ENCODE measurements at places on chromosomes 7 and 10.

DNA sequence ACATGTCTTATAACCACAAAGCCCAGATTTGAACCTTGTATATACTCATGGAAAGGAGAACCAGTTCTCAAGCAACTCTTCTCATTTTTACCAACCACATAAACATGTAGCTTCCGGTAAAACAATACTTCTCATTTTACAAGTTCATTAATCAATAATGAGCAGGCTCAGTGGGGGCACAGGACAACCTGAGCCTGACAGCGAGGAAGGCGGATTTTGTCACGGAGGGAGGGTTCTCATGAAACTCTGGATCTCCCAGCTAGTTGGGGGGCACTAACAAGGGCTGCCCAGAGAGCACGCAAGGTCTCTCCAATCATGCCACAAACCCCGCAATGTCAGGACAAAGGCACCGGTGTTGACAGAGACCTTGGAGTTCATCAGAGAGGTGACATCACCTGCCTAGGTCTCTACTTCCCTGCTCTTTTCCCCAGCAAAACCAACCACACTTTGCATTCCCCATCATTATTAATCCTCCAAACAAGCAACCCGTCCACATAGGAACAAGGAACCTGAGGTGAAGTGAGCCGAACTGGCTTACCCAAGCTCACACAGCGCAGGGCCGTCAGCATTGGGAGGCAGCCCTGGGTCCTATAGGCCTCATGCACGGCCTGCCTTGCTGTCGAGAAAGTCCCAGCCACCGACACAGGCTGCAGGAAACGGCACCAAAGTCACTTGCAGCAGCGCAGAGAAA, 192.1 kb upstream of the KLF14 start:
- no peak for DNase-seq

DNA sequence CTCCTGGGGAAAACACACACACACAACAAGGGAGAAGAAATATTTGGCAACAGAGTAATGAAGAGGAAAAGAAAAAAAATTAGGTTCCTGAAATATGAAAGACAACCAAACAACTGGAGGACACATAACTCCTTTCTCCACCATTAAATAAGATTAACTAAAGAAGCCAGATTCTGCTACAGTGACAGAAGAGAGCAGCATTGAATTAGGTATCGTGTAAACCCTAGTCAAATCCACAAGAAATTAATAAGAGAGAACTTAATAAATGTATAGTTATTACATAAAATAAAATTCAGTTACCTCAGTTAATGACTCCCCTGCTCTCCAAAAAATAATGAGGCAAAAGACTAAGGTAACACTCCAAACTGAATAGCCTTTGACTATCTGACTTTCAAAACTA, 306.7 kb downstream of the CRPPA start:
- no peak for DNase-seq

DNA sequence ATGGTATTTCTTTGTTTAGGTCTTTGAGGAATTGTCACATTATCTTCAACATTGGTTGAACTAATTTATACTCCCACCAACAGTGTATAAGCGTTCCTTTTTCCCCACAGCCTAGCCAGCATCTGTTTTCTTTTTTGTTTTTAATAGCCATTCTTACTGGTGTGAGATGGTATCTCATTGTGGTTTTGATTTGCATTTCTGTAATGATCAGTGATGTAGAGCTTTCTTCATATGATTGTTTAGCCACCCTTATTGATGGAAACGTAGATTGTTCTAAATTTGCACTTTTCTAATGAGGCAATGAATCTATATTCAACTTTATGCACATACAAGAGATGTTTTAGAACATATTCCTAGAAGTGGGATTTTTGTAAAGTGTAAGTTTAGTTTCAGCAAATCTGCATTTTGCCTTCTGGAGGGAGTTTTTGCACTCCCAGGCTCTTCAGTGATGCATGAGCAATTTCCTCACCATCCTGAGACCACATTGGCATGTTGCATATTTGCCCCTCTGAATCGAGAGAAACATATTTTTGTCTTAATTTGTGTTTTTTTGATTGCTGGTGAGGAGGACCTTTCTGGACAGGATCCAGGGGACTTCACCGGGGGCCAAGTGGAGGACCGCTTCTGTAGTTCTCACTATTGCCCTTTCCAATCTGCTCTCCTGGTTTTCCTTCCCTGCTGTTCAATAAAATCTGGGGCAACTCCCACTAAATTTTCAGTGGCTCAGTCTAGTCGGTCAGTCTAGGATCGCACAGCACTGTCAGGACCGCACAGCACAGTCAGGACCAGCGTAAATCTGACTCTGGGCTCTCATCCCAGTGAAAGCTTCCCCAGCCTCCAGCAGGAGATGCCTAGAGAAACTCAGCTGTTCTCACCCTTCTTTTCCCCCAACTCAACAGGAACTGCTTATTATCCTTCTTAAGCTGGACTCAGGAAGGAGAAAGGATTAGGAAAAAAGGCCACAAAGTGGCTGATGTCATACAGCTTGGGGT, 157.0 kb downstream of the PTPN20 start:
- DNase-seq = no peak

GRCh38 chr10:100519311-100520051, at the start of gene SEC31B:
SEC31B (minus strand) TSS chr10:100519861; CDS start chr10:100516952, 2,909 bp downstream.
- no peak for DNase-seq

DNA sequence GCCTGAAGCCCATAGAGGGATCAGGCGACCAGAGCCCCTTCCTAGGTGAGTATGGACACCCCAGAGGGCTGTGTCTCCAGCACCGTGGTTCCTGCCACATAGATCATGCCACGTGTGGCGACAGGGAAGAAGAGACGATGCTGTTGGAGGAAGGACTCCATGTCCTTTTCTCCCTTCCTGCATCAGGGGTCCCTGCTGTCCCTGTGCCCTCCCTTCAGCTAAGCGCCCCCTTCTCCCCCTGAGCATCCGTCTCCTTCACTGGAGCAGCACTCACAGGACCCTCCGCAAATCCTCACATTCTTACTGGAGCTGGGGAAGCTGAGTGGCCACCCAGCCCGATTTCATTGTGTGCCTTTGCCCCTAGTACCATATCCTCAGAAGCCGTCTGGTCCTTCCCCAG, 85.6 kb upstream of the NPS start:
- no peak for DNase-seq

DNA sequence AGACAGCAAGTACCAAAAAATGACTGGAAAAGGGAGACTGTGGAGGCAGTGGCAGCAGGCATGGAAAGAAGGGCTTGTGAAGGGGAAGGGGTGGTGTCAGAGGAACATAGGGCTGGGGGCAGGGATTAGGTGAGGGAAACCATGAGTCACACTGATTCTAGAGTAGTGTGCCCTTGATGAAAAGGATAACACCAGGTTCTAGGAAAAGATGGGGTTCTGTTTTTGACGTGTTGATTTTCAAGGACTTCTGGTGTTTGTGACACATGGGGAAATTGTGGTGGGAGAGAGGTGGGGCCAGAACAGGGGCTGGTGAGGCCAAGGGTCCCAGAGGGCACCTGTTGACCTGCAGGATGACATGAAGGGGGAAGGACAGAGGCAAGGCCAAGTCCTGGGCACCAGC, 57.1 kb downstream of the FIGNL1 start:
- peak; percentile 32 for DNase-seq

DNA sequence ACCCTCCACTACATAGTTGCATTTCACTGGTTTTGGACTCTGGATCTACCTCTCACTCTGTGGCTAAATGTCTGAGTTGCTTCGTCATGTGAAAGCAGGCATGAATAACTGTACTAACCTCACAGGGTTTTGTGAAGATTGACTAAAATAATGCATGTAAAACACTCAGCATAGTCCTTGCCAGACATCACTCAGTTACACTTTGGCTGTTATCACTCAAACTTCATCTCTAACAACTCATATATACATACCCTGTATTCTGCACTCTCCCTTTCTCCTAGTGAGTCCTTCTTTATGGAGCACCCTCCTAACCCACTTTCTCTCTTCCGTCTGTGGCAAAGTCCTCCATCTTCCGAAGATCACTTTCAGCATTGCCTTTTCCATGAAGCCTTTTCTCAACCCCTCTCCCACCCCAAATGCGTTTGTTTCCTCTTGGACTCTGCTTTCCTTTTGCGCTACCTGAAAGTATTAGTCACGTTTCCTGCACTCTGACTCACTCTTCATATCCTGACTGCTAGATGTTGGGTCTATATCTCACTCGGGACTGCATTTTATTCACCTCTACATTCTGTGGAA, 72.6 kb downstream of the OSBPL3 start:
- peak; percentile 38 for DNase-seq

DNA sequence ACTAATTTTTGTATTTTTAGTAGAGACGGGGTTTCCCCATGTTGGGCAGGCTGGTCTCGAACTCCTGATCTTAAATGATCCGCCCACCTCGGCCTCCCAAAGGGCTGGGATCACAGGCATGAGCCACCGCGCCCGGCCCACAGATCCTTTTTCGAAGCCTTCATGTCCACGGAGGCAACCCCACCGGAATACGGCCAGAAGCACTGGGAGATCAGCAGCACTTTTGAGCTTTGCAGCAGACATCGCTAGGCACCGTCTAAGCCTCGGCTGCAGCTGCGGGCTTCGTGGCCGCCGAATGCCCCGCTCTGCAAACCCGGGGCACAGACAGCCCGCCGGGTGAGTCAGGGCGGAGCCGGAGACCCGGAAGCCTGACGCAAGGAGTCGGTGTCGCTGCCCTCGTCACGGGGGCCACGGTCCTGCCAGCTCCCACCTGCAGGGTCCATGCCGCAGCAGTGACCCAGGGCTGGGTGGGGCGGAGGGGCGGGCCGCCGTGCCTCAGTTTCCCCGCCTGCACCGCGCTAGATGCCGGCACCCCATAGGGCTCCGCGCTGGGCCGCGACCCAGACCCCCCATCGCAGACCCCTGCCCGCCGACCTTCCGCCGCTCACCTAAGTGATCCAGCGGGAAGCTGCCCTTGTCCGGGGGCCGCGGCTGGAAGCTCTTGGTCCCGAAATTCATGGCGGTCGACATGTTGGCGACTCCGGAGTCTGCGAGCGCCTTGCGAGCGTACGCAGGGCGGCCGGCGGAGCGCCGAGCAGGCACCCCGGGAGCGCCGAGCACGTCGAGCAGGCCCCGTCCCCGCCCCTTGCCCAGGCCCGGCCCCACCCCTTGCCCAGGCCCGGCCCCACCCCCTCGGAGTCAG, at the start of gene COX19:
COX19 (minus strand) TSS at position 730 of the 862 bp plus-strand sequence; CDS start at position 690, 40 bp downstream.
- DNase-seq = peak; percentile 85

- DNase-seq = no peak
These were observed 23.7 kb upstream of the LIMK1 start for GRCh38 chr7:74059681-74060588.

GRCh38 chr10:70692043-70692603, 19.8 kb downstream of the ADAMTS14 start:
- no peak for DNase-seq

DNA sequence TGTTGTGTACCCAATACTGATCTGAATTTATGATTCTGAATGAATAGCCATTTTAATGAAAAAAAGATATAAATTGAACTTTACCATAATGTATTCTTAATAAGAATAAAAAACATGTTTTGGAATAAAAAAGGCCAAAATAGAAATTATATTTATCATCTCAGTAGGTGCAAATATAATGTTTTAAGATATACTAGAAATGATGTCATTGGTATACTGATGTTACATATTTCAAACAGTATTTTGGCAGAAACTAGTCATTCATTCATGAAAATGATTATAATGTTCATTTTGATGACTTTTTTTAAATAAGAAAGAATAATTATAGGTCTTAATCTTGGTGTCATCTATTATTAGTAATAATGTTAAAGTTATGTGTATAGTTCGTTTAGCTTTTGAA, 9.2 kb downstream of the PCGF5 start:
- DNase-seq = no peak

GRCh38 chr10:17153321-17153720, 23.7 kb upstream of the CUBN start:
- no peak for DNase-seq

DNA sequence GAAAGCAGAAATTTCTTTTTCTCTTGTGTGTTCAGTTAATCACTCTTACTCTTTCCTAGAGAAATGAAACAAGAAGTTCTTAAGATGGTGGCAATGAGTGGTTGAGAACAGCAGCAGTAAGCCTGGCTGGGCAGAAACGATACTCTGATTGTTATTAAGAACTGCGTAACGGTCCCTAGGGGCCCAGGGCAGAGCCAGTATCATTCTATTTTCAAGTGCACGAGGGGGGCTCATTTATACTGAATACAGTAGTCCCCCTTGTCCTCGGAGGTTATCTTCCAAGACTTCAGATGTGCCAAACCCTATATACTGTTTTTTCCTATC, 64.9 kb downstream of the EEPD1 start:
- DNase-seq = no peak

GRCh38 chr10:119344381-119344780, 137.0 kb downstream of the GRK5 start:
- no peak for DNase-seq

DNA sequence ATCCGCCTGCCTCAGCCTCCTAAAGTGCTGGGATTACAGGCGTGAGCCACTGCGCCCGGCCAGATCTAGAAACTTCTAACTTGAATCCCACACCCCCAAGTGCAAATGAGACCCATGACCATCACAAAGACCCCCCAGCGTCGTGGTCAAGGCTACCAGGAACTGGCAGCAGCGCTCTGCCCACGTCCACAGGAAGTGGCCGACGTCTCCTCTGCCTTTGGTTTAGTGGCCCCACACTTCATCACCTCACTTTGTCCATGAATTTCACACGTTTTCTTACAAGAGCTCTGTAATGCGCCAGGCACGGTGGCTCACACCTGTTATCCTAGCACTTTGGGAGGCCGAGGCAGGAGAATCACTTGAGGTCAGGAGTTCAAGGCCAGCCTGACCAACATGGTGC, 53.5 kb upstream of the TNRC18 start:
- no peak for DNase-seq

DNA sequence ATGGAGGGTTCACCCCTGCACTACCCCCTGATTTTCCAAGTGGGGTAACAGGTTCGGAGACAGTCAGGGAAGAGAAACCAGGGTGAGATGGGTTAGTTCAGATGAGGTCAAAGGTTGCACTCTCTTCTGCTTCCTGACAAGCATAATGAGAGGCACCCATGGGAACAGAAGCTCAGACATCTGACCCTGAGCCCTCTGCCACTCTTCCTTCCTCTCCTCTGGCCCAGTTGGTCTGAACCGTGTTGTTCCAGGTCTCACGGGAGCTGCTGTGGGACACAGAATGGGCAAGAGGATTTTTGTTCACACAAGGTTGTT, 38.4 kb downstream of the DNAJB12 start:
- no peak for DNase-seq

DNA sequence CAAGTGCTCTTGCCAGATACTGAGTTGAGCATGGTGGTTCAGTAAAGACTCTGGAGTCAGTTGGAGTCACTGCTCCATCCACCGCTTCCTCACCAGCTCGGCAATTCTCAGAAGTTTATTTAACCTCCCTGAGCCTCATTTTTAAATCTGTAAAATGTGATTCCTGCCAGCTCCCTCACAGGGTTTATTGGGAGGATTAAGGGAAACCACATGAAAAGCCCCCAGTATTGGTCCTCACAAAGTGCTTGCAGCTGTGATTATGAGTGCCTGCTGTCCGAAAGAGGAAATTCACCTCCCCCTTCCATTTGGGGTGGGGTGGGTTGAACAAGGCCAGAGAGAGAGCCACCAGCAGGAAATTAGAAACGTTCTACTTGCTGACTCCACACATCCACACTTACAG, 99.0 kb downstream of the AOAH start:
- no peak for DNase-seq
